GM13976 (cell line): ENCODE measurements at places on chromosomes 2 and 18.
A peak's percentile ranks its signal among the peaks of the same experiment; 100 is the strongest.

DNA sequence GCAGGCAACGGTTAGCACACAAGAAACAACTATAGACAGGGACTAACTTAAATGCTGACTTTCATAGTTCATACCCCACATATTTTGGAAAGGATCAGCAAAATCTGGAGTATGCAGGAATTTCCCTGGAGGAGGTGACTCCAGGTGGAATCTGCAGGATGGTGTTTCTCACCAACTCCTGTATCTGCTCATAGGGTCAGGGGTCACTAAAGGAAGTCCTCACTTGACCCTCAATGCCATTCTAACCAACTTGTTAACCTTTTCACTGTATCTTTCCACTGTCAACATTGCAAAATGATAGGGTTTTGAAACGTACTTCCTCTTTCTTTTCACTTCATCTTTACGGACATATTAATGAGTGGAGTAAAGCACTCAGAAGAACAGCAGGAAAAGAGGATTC lies 207.0 kb upstream of the CXCR4 start:
- no peak for DNase-seq

DNA sequence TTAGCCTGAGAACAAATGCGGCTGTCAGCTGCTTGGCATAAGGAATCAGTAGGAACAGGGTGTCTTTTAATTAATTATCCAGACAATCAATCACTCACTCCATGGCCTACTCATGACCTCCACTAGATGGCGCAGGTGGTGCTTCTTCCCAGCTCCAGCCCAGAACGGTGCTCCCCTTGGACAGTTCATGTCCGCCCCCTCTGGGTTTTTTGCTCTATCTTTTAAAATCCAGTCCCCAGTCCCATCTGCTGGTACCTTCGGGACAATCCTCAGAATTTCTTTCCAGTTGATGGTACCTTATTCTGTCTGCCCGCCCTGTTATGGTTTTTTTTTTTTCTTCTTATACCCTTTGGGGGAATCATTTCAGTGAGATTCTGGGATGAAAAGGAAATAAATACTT lies 99.8 kb downstream of the CACNB4 start:
- DNase-seq, result peak; percentile 72

- no peak for DNase-seq
These were observed 33.2 kb downstream of the SMARCAL1 start for GRCh38 chr2:216445501-216445900.

DNA sequence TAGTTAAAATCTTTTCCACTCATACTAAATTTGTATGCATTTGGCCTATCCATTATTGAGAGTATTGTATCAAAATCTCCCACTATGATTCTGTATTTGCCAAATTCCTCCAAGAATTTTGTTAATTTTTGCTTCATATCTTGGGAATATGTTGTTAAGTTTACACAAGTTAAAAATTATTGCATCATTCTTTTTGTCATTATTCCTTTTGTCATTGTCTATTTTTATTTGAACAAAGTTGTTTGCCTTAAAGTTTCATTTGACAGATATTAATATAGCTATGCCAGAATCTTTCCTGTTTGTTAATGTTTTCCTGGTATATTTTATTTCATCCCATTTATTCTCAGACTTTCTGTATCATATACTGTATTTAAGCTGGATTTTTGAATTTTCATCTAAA lies 41.3 kb downstream of the LOXHD1 start:
- no peak for DNase-seq

DNA sequence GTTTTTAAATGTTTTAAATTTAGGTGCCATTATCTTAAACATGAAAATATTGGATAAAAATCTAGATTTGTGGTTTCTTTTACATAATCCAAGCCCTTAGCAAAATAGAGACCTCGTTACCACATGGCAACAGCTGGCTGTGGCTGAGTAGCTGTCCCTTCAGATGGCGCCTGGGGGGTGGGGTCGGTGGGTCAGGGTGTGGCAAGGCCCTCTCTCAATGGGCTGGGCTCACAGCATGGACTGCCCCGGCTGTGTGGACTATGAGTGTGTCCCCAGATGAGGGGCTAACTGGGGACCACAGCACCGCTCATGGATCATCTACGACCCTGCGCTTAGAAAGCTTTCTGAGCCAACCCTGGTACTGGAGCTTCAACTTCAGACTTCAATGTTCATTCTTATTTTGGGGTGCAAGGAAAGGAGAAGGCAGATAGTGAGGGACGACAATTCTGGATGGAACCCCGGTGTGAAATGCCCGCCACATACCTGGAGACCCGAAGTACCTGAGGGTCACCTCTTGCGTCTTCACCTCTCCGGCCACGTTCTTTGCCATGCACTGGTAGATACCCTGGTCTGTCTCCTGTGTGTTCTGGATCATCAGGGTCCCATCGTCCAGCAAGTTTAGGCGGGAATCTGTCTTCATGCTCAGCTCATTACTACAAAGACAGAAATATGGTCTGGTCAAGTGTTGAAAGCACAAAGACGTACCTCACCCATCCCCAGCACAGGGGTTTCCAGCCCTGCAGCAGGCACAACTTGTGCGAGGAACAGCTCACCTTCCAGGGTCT lies 71.0 kb downstream of the PXDN start:
- no peak for DNase-seq

DNA sequence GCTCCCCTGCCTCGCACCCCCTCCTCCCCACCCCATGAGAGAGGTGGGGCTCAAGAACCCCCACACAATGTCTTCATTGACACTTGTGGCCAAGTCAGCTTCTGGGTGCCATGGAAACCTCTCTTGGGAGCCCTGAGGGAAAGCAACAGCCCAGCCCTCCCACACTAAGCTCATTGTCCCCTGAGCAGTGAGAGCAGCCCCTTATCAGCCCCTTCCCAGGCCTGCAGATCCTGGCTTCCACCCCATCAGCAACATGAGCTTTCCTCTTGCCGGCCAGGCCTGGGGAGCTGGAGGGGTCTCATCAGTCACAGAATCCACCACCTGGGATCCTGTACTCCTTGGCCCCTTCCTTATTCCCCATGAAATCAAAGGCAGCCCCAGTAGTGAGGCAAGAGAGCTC lies 107.8 kb upstream of the ST3GAL5 start:
- DNase-seq, result no peak
